Caco-2 (cell line): ENCODE measurements at places on chromosomes 4 and X. TPM values are rescaled to one million over a fixed set of nuclear protein-coding genes. Genes with fewer than 3 reads are reported as not detected.

DNA sequence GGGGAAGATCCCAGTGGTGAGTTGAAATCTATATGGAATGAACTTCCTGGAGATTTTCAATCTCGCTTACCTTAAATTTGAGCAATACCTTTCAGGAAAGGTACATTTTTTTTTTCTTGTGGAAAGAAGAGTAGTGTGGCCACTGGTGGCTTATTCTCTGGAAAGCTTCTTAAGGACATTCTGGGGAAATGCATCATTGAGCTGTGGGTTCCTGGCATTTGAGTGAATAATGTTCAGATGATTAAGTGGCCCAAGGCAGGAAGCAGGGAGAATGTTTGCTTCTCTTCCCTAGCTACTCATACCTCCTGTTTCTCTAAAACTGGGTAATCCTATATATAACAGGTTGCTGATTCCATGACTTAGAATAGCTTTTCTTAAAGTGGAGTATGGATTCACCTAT lies 31.8 kb downstream of the STAG2 start:
- DNase-seq, result no peak

Gene MAGEA1
- total RNA-seq, result not detected in 2 replicates

DNA sequence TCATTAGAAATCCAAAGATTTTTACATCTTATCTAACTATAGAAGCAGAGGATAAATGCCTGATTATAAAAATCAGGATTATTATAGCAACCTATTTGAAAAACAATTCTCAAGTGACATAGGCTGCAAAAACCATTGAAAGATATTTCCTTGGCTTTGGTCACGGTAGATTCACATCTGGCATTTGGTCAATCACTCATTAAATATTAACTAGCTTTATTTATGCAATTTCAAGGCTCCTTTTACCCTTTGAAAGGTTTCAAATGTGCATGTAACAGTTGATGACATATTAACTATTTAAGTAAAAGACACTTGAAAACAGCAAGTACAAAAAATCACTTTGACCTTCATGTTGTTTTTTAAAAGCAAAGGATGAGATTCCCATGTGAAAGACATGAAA lies 98.1 kb downstream of the MMRN1 start:
- DNase-seq, result no peak

Gene ABCD1
- 4.3 and 4.5 TPM in 2 replicates for total RNA-seq

Gene FOXR2
- total RNA-seq, result not detected in 2 replicates

- DNase-seq, result no peak
These were observed 45.9 kb downstream of the ADGRL3 start for GRCh38 chr4:61246034-61246433.

- DNase-seq, result no peak
These were observed 124.6 kb downstream of the NDST3 start for GRCh38 chr4:118158763-118159375.

DNA sequence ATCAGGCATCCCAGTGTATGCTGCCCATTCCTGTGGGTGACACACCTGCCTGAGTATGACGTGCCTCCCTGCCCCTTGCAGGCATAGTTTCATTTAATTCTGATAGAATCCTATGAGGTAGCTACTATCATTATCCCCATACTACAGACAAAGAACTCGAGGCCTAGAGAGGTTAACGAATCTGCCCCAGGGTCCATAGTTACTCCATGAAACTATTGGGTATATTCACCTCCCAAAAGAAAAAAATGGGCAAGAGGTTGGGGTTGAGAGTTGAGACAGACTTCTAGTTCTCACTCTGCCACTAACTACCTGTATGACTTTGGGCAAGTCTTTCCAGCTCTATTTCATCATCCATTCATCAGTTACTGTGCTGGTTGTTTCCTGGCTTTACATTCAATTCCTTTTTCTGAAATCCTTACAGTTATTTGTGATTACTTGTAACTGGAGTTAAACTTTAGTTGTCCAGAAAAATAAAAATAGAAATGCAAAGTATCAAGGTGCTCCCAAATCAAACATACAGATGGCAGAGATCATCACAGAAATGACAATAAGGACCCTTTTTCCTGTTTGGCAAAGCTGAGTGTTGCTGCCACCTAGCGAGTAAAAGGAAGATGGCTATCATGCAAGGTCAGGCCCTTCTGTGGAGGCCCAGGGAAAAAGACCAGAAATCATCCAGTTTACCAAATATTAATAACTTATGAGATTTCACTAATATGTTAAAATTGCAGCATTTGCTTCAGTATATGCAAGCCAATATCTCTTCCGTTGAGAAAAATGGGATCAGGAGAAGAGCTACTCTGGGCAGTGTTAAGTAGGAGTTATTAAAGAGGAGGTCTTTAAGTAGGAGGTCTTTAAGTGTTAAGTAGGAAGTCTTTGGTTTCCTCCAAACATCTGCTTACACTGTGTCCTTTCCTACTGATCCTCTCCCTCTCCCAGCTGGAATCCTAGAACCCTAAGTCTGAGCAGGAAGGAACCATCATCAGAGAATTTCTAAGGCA lies 17.1 kb upstream of the MAP7D3 start:
- DNase-seq, result no peak

GRCh38 chr4:156473151-156473550 lies 498.4 kb downstream of the PDGFC start:
- no peak for DNase-seq

- DNase-seq, result no peak
These were observed 201.3 kb upstream of the GNPDA2 start for GRCh38 chr4:44927399-44928380.

DNA sequence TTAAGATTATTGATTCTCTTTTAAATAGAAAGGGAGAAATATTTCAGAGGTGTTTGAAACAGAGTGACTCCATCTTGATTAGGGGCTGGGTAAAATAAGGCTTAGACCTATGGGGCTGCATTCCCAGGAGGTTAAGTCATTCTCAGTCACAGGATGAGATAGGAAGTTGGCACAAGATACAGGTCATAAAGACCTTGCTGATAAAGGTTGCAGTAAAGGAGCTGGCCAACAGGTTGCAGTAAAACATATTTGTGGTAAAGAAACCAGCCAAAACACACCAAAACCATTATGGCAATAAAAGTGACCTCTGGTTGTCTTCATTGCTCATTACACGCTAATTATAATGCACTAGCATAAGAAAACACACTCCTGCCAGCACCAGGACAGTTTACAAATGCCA lies 165.0 kb downstream of the SPIN4 start:
- no peak for DNase-seq

GRCh38 chr4:143643399-143643798 lies 57.1 kb downstream of the FREM3 start:
- DNase-seq, result no peak

Gene LNX1
- 9.3 and 12.4 TPM in 2 replicates for total RNA-seq

- DNase-seq, result no peak
These were observed 453.9 kb downstream of the PDHA2 start for GRCh38 chr4:96293806-96294205.

DNA sequence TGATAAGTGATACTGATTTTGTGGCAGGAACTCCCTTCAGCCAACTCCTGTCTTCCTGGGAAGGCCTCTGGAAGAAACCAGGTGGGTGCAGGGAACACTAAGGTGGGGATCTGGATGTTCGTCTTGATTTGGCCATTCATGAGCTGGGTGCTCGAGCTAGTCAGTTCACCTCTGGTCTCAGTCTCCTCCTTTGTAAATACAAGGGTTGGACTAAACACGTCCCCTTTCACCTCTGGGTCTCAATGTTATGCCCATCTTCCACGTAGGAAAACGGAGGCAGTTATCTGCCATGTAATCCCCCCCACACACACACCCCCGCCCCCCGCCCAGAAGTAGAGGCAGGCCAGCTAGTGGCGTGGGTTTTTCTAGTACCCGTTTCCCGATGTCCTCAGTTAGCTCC lies 4.1 kb upstream of the RS1 start:
- DNase-seq, result no peak

Gene GPR34
- not detected in 2 replicates for total RNA-seq

Gene MAB21L2
- total RNA-seq, result not detected in 2 replicates

GRCh38 chrX:54246866-54247265 lies 63.8 kb upstream of the FAM120C start:
- no peak for DNase-seq

DNA sequence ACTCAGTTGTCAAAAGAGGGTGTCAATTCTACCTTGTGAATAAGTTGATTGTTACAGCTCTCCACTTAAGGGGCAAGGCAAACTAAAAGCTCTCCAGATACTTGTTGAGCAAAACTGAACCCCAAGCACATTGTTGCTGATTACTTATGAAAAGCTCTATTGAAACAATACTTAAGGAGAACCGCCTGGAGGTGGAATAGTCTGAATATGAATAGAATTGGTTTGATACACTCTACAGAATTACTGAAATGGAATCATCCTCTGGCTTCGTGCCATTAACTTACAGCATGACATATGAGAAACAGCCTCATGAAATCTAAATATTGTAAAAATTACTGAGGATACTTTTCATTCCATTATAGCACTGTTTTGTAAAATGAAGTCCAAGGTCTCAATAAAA lies 127.0 kb upstream of the SH3RF1 start:
- no peak for DNase-seq

Gene GK2
- not detected in 2 replicates for total RNA-seq

Gene MAGEA12
- total RNA-seq, result not detected in 2 replicates

DNA sequence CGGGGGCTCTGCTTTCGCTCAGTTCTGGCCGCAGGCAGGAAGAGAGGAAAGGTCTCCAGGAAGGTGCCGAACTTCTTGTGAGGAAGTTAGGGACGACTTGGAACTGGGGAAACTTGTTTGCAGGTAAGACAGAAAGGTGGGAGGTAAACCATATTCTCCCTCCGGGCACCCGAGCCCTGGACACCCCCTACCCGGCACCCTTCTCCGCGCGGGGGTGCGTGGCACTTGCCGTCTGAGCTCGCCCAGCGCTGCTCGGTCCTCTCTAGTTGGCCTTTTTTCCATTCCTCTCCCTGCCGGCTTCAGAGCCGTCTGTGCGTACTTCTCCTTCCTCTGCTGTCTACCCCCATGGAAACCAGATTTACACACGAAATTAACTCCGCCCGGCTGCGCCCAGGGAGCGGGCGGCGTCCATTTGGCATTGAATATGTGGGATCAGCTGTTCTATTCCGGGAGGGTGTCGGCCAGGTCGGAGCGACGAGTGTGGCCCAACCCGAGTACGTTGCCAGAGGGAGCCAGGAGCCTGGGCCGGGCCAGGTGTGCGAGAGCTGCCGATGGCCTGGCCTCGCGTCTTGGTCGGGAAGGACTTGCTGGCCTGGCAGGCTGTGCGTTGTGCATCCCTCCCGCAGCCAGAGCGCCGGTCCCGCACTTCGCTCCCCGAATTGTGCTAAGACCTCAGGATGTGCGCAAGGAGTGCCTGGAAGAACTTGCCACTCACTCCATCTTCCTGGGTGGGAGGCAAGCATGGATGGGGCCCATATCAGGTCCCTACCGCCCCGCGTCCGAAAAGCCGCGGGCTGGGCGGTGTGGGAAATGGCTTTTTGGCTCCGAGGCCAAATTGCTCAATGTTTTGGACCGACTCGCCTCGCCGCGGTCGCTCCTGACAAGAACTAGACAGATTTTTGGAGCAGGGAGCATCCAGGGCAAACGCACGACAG lies 1.7 kb downstream of the PDGFRA start:
- DNase-seq, result no peak

- no peak for DNase-seq
These were observed 346.4 kb upstream of the FAM241A start for GRCh38 chr4:111798840-111799239.

Gene PTPN13
- 12.1 and 14.8 TPM in 2 replicates for total RNA-seq

- DNase-seq, result no peak
These were observed 318.7 kb downstream of the PCDH18 start for GRCh38 chr4:137213372-137214173.

GRCh38 chr4:11439836-11440235 lies 11.1 kb upstream of the HS3ST1 start:
- DNase-seq, result no peak

Gene FRMPD4
- not detected in 2 replicates for total RNA-seq

Gene DEFB131A
- total RNA-seq, result not detected in 2 replicates

DNA sequence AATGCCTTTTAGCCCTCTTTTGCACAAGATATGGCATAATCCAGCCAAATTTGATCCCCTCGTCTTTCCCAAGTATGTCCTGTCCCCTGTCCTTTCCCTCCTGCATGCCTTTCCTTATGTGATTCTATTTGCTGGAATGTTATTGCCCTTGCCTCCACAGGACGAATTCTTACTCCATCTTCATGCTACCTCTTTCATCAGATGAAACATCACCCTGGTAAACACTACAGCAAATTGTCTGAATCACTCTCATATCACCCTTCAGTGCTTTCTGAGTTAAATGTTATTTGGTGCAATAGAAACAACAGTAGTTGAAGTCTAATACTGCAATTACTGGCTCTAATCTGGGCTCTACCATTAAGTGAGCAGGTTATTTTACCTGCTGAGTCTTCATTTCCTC lies 52.2 kb upstream of the FAT1 start:
- DNase-seq, result no peak

DNA sequence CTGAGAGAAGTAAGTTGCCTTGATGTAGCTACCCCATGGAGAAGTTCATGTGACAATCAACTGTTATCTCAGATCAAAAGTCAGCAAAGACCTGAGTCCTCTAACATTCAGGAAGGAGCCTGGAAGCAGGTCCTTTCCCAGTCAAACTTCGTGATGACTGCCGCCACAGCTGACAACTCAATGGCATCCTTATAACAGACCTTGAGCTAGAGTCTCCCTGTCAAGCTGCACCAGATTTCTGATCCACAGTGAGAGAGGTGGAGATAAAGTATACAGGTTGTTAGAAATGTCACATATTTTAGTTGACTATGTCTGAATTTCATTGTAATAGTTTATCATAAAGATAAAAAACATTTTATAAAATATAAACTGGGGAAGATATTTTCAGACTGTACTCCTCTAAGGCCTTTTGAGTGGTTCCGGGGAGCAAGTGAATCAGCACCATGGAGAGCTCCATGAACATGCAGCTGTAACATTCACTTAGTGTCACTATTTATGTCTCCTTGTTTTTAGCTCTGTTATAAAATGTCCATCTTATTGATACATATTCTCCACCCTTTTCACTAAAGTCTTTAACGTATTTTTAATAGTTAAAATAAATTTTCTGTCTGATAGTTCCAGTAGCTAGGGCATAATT lies 1653.5 kb upstream of the AGA start:
- DNase-seq, result peak; percentile 24

DNA sequence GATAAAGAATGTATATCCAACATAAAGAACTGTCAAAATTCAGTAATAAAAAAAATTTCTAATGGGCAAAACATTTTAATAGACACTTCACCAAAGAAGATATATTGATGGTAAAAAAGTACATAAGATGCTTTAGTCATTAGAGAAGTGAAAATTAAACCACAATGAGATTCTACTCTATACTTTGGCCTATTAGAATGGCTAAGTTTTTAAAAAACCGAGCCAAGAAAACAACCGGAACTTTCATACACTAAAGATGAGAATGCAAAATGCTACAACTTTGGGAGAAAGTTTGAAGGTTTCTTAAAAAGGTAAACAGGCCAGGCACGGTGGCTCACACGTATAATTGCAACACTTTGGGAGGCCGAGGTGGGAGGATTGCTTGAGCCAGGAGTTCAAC lies 20.8 kb downstream of the CNOT6L start:
- DNase-seq, result no peak

Gene PGAM4
- total RNA-seq, result not detected in 2 replicates

DNA sequence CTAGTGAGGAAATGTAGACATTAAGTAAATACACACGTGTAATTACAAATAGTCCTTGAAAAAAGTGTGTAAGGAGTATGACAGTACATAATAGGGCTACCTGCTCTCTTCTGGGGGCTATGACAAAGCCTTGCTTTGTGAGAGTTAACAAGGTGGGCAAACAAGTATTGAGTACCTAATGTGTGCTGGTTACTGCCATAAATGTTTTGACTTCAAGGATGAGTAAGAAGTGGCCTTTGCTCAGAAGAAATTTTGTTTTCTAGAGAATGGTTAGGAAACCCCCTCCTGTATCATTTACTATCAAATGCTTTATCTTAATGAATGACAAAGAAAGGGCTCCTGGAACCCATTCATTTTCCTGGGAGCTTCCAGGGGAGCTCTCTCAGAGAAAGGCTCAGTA lies 167.0 kb upstream of the CASK start:
- DNase-seq, result no peak

GRCh38 chrX:43676971-43677572 lies 21.0 kb downstream of the MAOA start:
- peak; percentile 10 for DNase-seq

Gene GPC4
- total RNA-seq, result 1.0 and 1.2 TPM in 2 replicates
